ENCODE measurements at places on chromosomes 4 and X.

- no peak for DNase-seq
Measured at GRCh38 chrX:126063984-126064383, 102.1 kb downstream of the DCAF12L2 start.

DNA sequence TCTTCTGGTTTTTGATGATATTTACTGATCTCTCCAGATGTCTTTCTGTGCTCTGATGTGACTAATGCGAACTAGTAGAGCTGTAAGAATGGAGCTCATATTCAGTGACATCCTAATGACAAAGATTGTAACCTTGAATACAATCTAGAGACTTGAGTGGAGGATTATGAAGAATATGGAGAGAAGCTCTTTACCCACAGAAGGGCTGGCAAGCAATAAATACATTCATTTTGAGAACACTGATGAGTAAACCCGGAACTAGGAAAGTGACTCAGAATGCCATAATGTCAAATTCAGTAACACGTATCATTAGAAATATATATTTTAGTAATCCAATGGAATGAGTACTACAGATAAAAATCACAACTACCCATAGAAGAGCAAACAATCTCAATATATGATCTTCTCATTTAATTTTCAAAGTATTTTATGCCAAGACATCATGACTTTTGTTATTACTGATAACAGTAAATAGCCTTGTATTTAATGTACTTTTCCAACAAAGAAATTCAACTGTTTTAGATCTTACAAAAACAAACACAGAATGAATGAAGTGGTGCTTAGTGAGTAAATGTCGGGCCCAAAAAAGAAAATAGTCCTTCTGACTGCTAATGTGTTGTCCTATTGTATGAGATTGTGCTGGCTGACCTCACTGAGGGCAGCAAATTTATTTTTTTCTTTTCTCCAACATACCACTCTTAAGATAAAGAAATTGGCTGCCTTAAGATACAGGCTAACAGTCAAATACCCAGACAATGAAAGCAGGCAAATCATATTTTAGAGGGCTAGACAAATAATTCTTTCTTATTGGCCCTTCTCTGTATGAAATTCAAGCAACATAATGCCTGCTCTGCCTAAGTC lies 49.2 kb upstream of the HDAC8 start:
- no peak for DNase-seq

DNA sequence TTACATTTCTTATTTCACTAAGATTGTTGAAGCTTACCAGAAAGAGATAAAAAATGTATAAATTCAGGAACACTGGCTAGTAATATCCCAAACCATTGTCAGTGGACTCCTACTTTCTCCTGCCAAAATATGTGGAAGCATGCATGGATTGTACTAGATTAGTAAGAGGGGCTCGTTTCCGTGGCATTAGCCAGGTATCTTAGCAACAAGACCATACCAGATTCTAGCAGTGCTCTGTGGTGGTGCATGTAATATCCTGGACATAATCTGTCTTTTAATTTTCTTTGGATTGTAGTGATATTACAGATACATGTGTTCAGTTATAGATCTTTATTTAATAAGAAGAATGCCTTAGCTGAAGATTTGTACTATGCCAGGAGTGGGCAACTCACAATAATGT lies 371.9 kb upstream of the PITX2 start:
- DNase-seq, result peak; percentile 13

DNA sequence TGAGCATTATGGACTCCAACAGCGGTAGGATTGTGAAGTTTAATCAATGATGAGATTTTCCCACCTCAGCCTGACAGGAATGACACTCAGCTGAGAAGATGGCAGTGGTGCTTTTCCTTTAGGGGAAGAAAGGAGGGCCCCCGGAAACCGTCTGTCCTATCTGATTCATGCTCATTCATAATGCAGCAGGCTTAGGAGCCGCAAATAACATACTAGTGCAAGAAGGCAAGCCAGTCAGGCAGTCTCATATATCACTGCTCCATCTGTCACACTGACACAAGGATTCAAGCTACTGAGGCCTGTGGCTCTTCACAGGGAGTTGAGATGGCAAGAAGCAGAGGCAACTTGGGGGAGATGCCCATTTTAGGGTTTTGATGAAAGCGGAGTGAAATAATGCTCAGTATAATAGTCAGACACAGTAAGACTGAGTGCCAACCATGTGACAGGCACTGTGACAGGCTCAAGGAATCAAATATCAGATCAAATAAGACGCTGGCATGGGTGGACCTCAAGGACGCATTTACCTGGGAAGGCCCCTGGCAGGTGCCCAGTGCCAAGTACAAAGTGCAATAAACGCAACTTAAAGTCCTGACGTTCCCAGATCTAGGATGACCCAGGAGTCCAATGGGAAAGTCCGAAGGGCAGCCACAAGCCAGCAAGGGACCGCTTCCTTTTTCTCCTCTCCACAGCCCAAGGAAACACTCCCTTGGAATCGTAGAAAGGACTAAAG lies 63.4 kb downstream of the FHDC1 start:
- DNase-seq, result peak; percentile 87

DNA sequence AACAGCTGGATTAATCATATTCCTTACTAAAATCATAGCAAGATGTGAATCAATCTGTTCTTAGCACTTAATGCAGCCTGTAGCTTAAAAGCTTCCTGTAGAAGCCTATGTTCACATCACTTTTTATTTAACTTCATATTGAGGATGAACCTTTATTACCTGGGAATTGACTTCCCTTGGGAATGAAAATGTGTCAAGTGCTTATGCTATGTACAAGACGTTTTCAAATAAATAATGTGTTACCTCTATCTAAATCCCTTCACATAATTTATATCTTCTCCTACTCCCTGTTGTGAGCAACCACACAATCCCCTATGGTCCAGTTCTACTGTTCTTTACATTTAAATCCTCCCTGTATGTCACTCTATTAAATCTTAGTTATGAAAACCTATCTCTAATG lies 633.1 kb downstream of the FSTL5 start:
- DNase-seq, result no peak

DNA sequence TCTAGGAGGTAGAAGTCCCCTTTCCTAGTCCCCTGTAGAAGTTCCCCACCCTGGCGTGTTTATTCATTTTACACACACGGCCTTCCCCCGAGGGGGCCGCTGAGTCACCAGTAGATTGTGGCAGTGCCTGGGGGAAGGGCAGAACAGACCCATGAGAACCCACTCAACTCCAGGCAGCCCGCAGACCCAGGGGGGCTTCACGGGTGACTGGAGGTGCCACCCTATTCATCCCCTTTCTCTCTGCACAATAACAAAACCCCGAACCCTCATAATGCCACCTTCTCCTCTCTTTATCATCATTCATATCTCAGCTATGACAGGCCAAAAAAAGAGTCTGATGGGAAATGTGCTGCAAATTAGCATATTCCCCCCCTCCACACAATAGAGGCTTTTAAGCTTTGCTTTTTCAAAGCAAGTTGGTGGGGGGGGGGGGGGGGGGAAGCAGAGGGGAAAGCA lies 20.4 kb upstream of the GPM6B start:
- no peak for DNase-seq

GRCh38 chrX:12443534-12444098 lies 305.3 kb downstream of the FRMPD4 start:
- DNase-seq, result no peak

DNA sequence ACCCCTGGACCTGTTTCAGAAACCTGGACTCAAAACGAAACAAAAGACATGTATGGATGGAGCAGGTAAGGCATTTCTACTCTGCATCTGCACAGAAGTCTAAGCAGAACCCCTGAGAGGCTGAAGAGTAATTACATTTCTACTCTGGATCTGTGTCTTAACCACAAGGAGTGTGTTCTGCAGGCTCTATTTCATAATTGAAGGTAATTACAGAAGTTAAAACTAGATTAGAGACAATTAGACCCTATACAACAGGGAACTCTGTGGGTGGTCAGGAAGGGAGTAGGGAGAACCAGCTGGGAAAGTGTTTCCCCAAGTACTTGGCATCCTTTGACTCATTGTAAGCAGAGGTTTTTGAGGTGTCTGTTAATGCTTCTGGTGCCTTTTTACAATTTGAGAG lies 69.8 kb downstream of the IGSF1 start:
- DNase-seq, result peak; percentile 22

GRCh38 chr4:48604527-48604926 lies 114.5 kb downstream of the ZAR1 start:
- DNase-seq, result no peak

GRCh38 chr4:7746351-7747061 lies 193.2 kb downstream of the AFAP1 start:
- no peak for DNase-seq

GRCh38 chrX:631802-632365 lies 1.3 kb downstream of the SHOX start:
- no peak for DNase-seq

DNA sequence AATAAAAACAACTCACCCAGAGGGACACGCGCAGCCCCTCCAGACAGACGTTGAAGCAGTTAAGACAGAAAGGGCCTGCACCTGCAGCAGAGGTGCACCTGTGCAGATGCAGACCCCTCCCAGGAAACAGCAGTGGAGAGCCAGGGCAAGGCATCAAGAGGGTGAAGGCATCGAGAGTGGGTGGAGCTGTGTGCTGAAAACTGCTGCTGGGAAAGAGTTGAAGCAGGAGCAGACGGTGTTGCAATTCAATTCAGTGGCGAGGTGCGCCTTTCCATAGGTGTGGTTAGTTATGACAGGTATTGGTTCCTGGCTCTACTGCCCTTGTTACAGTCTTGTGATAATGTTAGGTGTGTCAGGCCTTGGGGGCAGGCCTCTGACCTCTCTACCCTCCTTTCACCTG lies 16.7 kb downstream of the LETM1 start:
- DNase-seq, result no peak

GRCh38 chr4:125313497-125313896 lies 1.3 kb upstream of the FAT4 start:
- DNase-seq, result peak; percentile 90

- DNase-seq, result no peak
Measured at GRCh38 chr4:22348410-22348809, 167.5 kb downstream of the ADGRA3 start.

- peak; percentile 2 for DNase-seq
Measured at GRCh38 chrX:5595570-5595969, 633.1 kb downstream of the NLGN4X start.

- no peak for DNase-seq
Measured at GRCh38 chr4:152961014-152961772, 25.1 kb downstream of the FHDC1 start.

DNA sequence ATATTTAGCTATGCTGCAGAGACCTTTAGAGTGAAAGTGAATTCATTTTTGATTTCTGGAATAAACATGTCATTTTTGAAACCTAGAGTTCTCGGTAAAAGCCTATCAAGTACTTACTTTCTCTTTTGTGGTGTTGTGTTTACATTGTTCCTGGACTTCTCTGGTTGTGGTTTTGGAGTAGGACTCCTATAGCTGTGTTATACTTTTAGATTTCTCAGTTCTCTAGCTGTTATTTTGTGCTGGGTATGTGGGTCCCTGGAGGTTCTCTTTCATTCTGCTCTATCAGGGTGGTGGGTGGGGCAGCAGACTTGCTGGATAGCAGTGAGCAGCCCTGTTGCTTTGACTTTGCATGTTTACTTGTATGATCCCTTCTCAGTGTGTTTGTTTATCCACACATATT lies 25.6 kb upstream of the MSMO1 start:
- DNase-seq, result no peak

DNA sequence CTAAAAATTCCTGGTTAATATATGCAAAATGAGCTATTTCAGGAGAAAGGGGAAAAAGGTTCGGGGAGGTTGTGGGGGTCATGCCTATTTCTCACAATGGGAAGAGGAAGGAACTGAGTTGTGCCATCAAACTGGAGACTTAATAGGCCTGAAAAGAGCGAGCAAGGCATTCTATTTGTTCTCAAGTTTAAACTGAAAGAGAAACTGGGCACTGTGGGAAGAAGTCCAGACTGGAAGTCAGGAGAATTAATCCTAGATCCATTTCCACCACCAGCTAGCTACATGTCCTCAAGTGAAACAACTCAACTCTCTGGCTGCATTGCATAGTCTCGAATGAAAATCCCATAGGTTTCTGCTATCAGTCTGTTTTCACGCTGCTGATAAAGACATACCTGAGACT lies 50.6 kb downstream of the PPARGC1A start:
- DNase-seq, result no peak

GRCh38 chr4:153197301-153197700 lies 6.9 kb upstream of the TRIM2 start:
- DNase-seq, result peak; percentile 95

- no peak for DNase-seq
Measured at GRCh38 chrX:65866146-65866545, 173.7 kb downstream of the VSIG4 start.

GRCh38 chrX:68185161-68185560 lies 248.1 kb downstream of the OPHN1 start:
- no peak for DNase-seq

DNA sequence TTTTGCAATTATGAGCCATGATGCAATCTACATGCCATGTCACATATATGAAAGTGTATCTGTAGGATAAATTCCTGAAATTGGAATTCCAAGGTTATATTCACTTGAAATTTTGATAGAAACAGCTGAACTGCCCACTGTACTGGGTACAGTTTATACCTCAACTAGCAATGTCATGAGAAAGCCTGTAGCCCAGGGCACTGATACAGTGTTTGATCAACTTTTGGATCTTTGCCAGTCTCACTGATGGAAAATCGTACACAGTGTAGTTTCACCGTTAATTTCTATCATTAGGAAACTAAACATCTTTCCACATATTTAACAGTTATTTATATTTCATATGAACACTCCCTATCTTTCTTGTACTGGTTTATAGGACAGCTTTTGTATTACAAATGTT lies 34.2 kb downstream of the TAPT1 start:
- DNase-seq, result no peak

DNA sequence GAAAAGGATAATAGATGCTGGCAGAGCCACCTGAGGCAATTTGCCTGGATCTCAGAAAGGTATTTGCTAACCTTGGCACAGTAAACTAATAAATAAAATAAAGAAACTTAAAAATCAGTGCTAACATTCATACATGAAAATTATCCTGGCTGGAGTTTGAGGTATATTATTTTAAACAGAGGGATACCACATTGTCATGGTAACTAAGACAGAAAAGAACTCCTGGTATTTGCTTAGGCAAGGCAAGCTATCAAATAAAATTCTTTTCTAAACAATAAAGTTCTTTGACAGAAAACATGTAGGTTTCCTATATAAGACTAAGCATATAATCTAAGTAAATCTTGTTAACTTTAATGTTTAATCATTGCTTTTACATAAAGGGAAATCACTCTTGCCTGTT lies 218.8 kb downstream of the MAGEB17 start:
- no peak for DNase-seq

- DNase-seq, result no peak
Measured at GRCh38 chrX:13043138-13043537, 1.3 kb downstream of the FAM9C start.

DNA sequence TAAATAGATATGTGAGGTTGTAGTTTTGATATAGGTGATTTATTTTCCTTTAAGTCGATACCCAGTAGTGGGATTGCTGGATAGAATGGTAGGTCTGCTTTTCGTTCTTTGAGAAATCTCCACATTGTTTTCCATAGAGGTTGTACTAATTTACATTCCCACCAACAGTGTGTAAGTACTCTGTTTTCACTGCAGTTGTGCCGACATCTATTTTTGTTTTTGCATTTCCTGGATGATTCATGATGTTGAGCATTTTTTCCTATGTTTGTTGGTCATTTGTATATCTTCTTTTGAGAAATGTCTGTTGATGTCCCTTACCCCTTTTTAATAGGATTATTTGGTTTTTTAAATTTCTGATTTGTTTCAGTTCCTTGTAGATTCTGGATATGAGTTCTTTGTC lies 120.7 kb downstream of the NAA11 start:
- no peak for DNase-seq
